Ureter (tissue), 1 donor: ENCODE measurements at places on chromosomes 7 and 10.

DNA sequence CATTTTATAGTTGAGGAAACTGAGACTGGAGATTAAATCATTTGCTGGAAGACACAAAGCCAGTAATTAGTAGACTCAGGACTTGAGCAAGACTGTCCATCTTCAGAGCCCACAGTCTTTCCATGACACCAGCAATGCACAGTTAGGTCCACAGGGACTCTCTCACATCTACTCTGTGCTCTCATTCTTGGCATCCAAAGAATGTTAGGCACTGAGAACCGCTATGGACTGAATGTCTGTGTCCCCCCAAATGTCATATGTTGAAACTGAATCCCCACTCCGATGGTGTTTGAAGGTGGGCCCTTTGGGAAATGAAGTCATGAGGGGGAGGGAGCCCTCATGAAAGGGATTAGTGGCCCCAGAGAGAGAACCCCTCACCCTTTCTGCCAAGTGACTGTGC, 100.6 kb downstream of the LANCL2 start:
- DNase-seq = no peak

DNA sequence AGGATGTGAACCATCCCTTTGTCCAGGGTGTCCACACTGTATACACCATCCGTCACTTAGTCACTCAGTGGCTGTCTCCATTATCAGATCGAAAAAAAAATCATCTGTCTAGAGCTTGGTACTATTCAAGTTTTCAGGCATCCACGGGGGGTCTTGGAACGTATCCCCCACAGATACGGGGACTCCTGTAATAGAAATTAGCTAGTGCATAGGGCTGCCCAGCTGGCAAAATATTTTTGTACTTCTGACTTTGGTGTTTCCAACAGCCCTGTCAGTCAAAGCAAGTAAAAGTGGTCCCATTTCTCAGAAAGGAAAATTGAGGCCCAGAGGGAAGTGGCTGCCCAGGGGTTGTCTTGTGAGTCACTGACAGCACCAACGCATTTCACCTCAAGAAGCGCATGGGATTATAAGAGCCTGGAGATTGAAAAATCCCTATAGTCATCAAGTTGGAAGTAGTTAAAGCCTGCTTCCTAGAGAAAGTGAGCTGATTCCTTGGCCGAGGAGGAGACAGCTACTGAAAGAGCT, 52.1 kb upstream of the SLC29A3 start:
- DNase-seq = no peak

DNA sequence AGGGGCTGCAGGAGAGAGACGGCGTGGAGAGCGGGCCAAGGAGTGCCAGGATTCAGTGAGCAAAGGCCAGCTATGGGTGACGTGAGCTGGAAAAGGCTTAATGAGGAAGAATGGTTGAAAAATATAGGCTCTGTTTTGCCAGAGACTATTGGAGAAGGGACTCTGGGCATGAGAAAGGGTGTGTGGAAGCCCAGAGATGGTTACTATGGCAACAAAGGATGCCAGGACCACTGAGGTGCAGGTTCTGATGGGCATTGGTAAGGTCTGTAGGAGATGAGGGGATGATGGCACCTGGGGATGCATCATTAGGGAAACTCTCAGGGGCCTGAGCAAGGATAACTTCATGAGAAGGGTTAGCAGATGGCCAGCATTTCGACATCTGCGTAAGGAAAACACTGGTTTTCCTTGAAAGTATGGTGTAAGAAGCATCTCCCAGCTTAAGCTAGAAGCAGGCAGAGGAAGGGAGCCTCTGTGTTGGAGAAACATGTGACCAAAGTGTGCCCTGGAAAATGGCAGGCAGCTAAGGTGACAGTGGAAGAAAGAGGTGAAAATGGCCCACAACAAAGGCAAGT, 21.6 kb upstream of the FAM180A start:
- DNase-seq = no peak

GRCh38 chr10:114520453-114520852, 116.2 kb upstream of the AFAP1L2 start:
- DNase-seq = no peak

DNA sequence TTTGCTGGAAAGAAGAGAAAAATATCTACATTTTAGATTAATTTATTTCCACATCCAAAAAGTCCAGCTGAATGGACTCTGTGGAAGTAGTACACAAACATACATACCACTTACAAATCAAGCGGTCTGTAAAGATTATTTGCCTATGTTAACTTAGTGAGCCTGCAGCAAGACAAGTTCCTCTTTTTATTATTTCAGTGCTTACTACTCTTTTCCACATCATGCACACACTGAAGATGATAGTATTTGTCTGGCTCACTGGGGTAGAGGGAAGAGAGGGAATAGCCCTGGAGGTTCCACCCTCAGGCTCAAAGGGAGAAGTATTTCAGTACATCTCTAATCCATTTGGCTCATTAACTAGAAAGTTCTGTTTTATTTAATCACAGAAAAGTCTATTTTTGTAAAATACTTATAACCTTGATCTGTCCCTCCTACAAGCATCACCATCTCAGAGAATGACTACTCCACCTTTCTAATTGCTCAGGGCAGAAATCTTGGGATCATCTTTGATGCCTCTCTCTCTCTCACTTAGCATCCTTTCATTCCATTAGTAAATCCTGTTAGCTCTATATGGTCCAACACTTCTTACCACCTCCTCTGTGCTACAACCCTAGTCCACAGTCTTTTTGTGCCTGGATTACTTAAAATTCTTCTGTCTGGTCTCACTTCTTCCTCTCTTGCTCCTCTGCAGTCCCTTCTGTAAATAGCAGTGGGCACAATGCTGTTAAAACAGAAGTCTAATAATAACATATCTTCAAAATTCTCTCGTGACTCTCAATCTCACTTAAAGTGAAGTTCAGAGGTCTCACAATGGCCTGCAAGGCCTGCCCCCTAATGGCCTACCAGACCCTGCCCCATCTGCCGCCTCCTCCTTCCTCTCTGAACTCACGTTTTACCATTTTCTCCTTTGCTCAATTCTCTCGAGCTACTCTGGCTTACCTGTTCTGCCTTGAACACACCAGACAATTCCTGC, 64.3 kb upstream of the CCDC6 start:
- DNase-seq = no peak

GRCh38 chr7:128879939-128880746, 17.5 kb downstream of the ATP6V1F start:
- DNase-seq = no peak

- DNase-seq = no peak
Measured at GRCh38 chr10:114393482-114393881, 10.8 kb downstream of the AFAP1L2 start.

- DNase-seq = no peak
Measured at GRCh38 chr7:143183024-143183423, at the start of gene TAS2R39. TSS of gene TAS2R39 (plus strand) at chr7:143183419. CDS start at chr7:143183419, 0 bp downstream.

- DNase-seq = no peak
Measured at GRCh38 chr10:74382663-74383062, 231.6 kb downstream of the ADK start.

DNA sequence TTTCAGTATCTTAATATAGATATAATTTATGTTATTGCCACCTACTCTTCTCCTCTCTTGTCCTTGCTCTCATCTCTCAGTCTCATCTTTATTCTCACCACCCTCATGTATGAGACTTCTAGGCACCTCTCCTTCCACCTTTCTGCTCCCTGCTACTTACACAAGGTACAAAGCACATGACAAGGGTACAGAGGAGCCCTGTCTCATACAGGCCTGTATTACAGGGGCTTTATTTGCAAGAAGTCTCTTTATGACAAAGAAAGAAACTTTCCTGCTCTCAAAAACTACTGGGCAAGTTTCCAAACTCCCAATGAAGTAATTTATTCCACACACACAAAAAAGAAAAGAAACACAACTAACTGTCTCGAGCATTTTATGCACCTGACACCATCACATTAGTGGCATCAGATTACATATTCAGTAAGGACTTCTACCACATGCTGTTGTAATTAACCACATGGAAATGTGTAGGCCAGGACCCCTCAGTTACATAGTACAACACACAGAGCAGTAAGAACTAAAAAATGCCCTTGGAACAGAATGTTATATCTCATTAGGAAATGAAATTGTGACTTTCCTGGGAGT, 253.1 kb downstream of the FZD1 start:
- DNase-seq = no peak

DNA sequence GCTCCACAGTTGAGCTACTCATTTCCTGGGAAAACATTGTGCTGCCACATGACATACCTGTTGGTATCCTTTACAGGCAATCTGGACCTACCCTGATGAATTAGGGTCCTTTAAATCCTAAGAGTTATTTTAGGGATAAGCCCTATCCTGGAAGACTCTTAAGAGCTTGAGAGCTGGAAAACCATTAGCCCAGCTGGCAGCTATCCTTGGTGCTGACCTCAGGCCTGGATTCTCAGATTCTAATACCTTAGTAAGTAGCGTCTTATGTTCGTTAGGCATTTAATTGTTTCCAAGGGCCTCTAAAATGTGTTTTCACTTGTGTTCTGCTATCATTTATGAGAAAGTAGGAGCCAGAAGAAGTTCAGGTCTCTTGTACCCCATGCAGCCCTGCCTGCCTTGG, 93.0 kb upstream of the SORCS3 start:
- DNase-seq = no peak

GRCh38 chr7:121547544-121548092, 151.5 kb upstream of the FAM3C start:
- no peak for DNase-seq

GRCh38 chr10:88157981-88158465, 294.6 kb downstream of the PTEN start:
- DNase-seq = no peak

DNA sequence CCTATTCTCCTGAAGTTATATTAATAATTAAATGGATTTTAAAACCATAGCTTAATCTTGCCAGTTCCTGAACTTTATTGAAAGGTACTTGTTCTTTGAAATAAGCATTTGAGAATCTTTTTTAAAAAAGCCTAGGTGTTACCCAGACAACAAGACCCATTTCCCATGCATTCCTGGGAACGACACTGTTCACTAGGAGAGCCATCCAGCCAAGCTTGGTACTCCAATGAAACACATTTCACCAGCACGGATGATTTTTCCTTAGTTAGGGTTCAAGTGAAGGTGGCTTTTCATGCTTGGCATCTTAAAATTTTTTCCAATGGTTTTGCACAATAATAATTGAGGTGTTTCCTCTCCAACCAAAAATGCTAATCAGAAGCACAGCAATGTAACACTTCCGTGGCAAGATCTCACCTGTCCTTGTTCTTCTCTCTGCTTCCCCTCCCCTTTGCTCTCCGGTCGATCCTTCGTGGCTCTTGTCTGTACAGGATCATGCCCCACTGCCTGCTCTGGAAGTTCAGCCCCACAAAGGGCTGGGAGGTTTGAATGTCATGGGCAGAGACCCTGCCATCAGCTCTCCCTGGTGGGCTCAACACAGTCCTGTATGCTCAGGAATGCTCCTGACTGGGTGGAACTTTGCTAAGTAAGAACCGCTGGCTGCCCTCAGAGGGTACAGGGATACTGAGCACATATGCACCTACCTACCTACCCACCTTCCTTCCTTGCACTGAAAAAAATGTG, 69.7 kb upstream of the AQP1 start:
- DNase-seq = no peak

GRCh38 chr10:12406764-12407400, 57.5 kb downstream of the CAMK1D start:
- peak; percentile 22 for DNase-seq

GRCh38 chr10:44126291-44126717, 258.6 kb downstream of the CXCL12 start:
- DNase-seq = no peak

- DNase-seq = no peak
Measured at GRCh38 chr7:115269486-115269885, 347.6 kb downstream of the MDFIC start.

DNA sequence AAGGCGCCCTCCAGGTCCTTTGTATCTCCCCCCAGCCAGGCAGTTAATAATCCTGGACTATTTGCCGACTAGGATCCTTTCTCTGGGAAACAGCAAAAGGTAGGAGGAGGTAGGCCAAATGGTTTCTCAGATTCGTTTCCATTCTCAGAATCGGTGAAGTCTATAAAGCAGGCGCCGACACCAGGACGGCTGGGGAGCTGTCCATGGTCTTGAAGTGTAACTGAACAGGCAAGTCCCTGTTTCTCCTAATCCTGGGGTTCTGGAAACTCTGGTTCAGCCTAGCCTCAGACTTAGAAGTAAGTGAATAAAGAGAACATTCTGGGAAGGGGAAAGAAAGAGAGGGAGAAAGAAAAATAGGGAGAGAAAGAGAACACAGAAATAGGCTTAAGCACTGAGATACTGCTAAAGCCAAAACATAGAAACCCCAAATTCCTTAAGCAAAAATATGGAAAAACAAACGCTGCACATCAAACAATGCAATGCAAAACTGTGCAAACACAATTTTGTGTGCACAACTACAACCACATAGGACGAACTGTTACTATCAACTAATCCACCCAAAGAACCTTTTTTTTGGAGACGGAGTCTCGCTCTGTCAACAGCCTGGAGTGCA, 11.1 kb upstream of the INA start:
- peak; percentile 64 for DNase-seq

DNA sequence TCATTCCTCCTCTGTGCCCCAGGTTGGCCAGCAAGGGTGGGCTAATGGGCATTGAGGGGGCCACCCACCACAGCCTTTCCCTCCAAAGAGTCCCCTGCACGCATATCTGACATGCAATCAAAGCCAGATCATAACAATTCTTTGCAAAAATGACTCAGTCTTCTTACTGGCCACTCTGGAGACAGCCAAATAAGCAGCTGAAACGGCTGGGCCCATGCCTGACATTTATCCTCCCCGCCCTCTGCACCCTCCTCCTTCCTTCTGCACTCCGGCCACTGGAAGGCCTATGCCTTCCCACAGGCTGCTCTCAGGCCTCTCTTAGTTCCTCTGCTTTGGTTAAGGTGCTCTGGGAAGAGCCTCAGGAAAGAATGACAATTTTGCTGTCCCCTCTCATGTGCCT, 29.2 kb upstream of the NPFFR1 start:
- no peak for DNase-seq

DNA sequence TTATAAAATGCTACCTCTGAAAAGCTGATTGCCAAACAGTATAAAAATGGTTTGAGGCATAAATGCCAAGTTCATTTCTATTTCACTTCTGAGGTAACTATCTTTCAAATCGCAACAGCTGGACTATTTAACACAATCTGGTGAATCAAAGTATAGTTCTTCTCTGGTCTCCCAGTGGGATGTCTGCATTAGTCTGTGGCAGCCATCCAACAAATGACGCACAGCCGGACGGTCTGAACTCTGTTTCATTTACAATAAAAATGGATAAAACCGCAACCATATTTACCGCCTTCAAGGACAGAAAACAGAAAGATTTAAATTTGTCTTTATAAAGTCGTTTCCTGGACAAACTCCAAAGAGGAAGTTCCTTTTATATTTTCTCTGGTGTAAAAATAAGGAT, 41.9 kb downstream of the ENO4 start:
- no peak for DNase-seq

DNA sequence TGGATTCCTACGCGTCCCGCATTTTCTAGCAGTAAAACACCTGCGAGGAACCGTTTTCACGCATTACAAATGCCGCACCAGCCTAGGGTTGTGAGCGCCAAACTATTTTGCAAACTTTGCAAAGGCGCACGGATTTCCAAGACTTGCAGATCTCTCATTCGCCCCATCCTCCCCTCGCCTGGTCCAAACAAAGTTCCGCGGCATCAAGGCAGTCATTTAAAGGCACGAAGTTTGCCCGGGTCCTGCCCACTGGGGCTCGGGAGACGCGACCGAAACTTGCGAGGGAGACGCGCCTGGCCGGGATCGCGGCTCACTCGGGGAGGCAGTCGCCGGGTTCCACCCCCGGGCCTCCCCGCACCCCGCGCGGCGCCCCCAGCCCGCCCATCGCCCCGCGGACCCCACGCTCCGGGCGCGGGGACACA, 613 bp downstream of the USP6NL start:
- peak; percentile 54 for DNase-seq

- no peak for DNase-seq
Measured at GRCh38 chr10:26743841-26744240, 46.3 kb downstream of the PDSS1 start.
